Fibroblast of upper back skin (primary cell): ENCODE measurements at places on chromosomes 16 and 17.
A peak's percentile ranks its signal among the peaks of the same experiment; 100 is the strongest.

DNA sequence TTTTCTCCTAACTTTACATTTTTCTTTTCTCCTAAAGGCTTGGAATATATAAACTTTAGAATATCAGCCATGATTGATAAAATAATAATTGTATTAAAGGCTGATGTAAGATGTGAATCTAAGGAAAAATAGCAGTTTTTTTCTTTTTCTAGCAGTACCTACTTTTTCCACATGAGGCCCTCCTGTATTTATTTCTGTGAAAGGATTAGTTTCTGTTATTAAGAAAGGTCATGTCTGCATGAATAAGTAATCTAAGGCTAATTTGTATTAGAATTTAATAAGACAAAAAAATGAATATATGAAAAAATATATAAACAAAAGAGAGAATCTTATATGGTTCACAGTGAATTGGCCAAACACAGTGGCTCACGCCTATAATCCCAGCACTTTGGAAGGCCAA is 85.3 kb downstream of the STXBP4 start:
- no peak for DNase-seq

DNA sequence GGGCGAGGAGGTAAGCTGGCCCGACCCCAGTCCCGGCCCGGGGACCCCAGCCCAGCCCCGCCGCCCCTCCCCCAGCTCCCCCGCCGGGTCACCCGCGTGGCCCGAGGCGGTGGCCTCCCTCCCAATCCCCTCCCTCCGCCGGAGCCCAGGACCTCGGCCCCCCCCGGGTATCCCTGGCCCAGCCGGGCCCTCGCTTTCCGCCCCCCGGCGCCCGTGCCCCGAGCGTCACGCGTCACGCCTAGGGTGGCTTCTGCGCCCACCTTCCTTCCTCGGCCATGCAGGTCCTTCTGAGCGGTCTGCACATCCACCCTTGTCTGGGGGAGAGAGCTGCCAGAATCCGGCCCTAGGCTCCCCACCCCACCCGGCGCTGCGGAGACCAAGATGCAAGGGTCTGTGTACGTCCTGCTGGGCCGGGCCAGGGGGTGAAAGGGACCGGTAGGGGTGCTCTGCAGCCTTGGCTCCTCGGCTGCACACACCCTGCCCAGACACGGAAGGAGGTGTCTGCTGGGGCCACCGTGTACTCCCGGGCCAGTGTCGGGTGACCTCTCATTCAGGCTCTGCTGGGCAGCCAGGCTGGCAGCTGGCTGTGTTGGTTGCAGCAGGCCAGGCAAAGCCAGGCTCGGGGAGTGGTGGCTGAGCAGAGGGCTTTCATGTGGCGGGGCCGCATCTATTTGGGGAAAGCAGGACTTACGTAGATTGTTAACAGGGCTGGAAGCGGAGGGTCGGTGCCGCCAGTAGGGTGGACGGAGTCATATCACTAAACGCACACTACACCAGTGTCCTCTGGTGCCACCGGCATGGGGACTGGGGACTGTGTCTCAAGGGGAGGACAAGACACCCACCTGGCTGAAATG is 754 bp downstream of the RAB11FIP4 start:
- DNase-seq, result no peak

DNA sequence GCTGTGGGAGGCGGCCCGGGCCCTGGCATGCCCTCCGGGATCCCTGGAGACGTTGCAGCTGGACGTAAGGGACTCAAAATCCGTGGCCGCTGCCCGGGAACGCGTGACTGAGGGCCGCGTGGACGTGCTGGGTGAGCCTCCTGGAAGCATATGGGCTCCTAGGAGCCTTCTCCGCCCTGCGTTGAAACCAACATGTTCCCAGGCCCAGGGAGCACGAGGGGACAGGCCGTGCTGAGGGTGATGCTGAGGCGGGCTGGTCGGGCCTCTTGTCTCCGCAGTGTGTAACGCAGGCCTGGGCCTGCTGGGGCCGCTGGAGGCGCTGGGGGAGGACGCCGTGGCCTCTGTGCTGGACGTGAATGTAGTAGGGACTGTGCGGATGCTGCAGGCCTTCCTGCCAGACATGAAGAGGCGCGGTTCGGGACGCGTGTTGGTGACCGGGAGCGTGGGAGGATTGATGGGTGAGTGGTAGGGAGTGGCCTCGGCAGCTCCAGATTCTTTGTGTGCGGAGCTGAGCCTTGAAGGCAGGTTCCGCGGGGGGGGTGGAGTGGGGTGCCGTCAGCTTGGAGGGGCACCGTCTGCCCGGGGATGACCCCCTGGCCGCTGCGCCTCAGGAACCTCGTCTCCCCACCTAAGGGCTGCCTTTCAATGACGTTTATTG is 567 bp downstream of the HSD17B1 start:
- no peak for DNase-seq

DNA sequence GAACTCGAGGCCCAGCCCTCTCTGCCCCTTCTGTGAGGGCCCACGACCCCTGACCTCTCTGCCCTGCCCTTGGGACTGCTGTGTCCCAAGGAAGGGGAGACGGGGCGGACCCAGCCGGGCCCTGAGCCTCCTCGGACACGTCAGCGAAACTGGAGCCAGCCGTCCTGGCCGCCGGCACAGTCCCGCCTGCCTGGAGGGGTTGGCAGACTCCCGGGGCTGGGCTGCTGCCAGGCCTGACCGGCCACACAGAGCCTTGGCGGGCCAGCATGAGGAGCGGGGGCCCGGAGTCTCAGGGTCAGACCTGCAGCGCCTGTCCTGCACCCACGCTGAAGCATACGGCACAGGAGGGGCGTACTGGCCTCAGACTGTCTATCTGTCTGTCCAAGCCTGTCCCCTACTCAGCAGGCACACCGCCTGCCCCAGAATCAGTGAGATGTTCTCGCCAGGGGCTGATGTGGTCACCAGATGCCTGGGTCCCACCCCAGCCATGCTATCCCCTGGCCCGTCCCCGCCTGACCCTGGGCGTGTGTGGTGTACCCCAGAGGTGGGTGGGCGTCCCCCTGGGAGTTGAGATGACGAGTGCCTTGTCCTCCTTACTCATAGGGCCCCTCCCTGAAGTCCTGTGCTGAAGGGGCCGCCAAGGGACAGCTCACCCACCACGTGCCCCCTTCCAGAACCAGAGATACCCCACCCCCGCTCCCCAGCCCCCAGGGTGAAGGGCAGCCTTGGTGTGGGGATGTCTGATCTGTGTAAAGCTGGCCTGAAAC is 4.7 kb downstream of the VASN start:
- peak; percentile 74 for DNase-seq

- DNase-seq, result peak; percentile 20
Observed at GRCh38 chr16:69166946-69167930, 19.7 kb upstream of the SNTB2 start.

- DNase-seq, result no peak
Observed at GRCh38 chr17:17057057-17057551, 14.8 kb downstream of the MPRIP start.

- no peak for DNase-seq
Observed at GRCh38 chr17:36153895-36154610, 22.4 kb downstream of the TBC1D3B start.

DNA sequence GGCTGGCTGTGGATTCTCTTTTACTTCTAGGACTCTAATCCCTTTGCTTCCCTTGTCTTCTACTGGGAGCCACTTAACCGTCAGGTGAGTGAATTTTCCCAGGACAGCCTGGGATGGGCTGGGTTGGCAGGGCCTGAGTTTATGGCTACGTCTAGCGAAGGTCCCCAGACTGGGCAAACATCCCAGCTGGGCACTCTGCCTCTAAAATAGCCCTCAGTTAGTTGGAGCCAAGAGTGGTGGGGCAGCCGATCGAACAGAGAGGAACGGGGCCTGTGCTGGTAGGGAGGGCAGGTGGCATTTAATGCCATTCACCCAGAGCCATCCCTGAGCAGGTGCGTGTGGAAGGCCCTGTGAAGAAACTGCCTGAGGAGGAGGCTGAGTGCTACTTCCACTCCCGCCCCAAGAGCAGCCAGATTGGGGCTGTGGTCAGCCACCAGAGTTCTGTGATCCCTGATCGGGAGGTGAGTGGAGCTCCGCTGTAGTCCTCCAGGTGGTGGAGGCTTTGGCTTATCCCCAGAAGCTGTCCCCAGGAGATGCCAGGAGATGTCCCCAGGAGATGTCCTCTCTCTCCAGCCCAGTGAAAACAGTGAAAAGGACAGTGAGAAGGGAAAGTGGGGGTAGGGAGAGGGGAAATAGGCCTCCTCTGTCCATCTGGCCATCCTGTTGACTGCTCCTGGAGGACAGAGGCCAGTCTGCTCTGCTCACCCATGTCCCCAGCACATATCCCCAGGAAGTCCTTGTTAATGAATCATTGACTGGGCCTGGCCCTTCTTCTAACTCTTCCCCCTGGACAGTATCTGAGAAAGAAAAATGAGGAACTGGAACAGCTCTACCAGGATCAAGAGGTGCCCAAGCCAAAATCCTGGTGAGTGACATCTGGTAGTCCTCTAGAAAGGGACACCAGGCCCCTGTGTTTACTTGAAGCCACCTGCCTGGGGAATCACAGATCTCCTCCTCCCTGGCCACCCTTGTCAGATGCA is 4.4 kb downstream of the PNPO start:
- no peak for DNase-seq

- peak; percentile 66 for DNase-seq
Observed at GRCh38 chr17:28726226-28726626, at the start of gene TLCD1. TSS of gene TLCD1 (minus strand) at chr17:28726233. CDS start at chr17:28726097, 136 bp downstream.

DNA sequence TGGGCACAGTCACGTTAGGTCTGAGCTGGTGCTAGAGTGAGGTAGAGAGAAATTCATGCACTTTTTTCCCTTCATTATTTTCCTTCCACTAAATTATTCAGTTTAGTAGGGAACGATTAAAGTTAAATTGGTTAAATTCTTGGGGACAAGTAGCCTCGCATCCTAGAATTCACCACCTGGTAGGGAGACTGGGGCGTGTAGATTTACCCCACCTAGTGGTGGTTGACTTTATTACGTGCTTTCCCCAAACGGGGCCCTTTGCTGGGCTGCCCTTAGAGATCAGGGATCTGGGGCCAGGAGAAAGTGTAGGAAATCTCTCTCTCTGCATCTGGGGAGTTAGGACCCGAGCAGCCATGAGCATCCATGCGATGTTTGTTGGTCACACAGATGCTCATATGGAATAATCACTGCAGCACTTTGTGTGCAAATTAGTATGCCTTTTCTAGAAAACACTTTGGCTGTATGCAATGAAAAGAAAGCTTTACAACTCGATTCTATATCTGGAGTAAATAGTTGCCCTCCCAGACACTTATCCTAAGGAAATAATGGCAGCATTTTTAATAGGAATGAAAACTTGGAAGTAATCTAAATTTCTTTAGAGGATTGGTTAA is 107.0 kb downstream of the PLCG2 start:
- peak; percentile 8 for DNase-seq

DNA sequence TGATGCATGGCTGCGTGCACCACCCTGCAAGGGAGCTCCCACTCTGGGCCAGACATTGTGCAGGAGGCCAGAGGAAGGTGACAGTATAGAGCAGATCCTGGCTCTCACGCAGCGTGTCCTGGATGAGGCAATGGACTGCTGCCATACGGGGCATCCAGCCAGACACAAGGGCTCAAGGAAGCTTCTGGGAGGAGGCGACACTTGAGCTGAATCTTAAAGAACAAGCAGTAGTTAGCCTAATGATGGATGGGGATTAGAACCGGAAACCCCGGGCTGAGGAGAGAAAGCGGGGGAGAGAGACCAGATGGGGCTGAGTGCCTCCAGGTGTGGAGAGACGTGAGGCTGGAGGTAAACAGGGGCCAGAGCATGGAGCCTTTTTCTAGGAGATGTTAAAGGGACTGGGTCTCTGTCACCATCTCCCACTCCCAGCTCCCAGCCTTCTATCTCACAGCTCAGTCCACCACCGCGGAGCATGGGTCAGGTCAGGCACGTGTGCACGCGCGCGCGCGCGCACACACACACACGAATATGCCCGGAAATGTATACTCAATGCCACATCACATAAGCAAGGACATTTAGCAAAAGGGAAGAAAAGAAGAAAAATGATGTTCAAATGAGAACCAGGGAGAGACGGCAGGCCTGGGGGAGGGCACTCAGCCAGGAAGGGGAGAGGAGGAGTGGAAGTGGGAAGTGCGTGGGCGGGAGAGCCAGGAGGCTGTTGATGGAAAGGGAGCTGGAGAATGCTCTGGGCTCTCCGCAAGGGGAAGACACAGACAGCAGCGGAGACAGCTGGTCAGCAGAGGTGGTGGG is 46.3 kb downstream of the CCDC42 start:
- peak; percentile 89 for DNase-seq

GRCh38 chr16:69328854-69329316 is 1.5 kb downstream of the PDF start:
- no peak for DNase-seq

- DNase-seq, result no peak
Observed at GRCh38 chr16:86297391-86297790, 212.9 kb upstream of the FOXF1 start.

- peak; percentile 56 for DNase-seq
Observed at GRCh38 chr17:27379888-27380533, 76.2 kb upstream of the KSR1 start.

GRCh38 chr17:57178839-57179238 is 77.5 kb upstream of the MSI2 start:
- no peak for DNase-seq

DNA sequence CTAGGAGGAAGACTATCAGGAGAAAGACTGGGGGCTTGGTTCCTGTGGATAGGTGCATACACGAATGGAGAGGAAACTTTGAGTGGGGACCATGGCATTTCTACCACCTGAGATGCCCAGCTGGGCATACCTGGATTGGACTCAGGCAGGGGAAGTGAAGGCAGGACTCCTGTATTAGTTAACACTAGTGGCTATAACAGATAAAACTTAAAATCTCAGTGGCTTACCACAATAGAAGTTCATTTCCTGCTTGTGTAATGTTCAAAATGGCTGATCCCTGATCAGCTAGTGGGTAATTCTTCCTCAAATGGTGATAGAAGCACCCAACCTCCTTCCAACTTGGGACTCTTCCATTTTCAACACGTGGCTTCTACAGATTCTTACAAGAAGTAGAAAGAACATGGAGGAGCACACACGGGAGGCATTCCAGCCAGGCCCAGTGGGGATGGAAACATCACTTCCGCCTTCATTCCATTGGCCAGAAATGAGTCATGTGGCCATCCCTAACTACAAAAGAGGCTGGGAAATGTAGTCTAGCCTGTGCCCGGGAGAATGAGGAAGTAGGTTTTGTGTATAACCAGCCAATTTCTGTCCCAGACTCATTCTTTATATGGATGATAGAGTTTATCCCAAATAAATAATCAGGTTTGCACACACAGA is 112.1 kb downstream of the UTP18 start:
- peak; percentile 46 for DNase-seq

GRCh38 chr17:35514564-35514963 is 22.9 kb downstream of the SLFN12L start:
- DNase-seq, result no peak

DNA sequence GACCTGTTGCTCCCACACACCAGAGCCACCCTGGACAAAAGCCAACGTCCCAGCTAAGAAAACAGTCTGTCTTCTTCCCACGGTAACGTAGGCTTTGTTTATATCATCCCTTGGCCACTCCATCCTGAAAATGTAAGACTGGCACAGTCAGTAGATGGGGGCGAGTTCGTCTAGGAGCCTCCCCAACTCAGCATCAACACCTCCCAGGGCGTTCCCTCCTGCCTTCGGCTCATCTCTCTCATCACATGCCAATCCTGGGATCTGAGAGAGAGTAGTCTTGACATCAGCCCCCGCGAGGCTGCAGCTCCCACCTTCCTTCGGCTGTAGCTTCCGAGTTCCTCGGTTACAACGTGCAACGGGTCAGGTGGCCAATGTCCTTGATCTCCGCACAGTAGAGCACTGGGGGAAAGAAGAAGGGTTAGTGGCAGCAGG is 894 bp downstream of the RNF227 start:
- peak; percentile 39 for DNase-seq

GRCh38 chr17:78044280-78044835 is 84.2 kb downstream of the TMC6 start:
- no peak for DNase-seq
